Lower lobe of right lung (tissue), 2 donors: ENCODE measurements at places on chromosomes 13 and 19. TPM values are rescaled to one million over a fixed set of nuclear protein-coding genes. Genes with fewer than 3 reads are reported as not detected.

HSPB6 gene
- 29.4 TPM for total RNA-seq

- peak; percentile 37 for DNase-seq
These were observed 22.4 kb upstream of the C13orf46 start for GRCh38 chr13:113996081-113996911.

SPTBN4 gene
- total RNA-seq, result 0.53 TPM

ZNF493 gene
- total RNA-seq, result 37.1 TPM

- no peak for DNase-seq
These were observed 246.1 kb downstream of the DCT start for GRCh38 chr13:94233401-94233800.

ZNF254 gene
- total RNA-seq, result 20.0 TPM

DNA sequence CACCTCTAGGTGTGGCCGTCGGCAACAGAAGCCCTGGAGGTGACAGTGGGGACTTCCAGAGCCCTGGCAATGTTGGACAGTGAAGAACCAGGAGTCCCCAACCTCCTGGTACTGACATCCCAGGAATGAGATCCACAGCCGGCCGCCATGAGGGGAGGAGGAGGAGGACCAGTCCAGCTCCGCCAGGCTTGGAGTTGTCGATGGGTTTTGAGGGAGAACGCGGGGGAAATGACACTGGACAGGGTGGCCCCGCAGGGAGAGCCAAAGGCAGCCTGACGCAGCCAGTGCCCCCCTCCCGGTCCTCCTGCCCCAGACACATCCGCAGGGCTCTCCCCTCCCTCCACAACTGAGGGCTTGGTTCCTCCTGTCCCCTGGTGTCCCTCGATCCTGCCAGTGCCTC, 57.9 kb downstream of the SPACA7 start:
- DNase-seq, result no peak

DNA sequence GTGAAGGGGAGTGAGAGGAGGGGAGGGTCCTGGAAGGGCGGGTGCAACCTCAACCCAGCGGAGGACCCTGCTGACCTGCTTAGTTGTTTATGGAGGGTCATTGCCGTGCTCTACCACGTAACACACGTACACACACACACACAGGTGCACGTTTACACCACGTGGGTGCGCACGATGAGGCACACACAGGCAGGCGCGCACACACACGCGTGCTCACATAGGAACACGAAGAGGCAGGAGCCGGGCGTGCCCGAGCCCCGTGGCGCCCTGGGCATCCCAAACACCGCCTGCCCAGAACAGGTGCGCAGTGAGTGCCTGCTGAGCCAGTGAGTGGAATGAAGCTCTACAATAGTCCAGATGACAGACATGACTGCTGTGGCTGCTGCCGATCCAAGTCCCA, 11.2 kb upstream of the MADCAM1 start:
- DNase-seq, result no peak

DNA sequence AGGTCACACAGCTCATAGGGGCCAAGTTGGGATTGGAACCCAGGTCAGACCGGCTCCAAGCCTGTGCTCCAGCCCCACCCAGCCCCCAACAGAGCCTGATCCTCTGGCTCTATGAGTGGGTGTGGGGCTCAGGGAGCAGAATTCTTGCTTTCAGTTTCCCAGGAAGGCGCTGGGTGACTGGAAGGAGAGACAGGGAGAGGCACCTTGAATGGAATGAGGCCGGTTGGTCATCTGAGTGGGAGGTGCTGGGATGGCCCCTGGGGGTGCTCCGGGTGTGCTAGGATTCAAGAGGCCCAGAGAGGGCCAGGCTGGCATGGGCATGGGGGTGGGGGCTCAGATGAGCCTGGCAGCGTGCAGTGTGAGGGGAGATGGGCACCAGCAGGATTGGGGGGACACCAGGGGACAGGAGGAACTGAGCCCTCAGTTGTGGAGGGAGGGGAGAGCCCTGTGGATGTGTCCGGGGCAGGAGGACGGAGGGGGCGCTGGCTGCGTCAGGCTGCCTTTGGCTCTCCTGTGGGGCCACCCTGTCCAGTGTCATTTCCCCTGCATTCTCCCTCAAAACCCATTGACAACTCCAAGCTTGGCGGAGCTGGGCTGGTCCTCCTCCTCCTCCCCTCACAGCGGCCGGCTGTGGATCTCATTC, 31.2 kb upstream of the ANKRD10 start:
- DNase-seq, result no peak

OR10H3 gene
- total RNA-seq, result not detected

DNA sequence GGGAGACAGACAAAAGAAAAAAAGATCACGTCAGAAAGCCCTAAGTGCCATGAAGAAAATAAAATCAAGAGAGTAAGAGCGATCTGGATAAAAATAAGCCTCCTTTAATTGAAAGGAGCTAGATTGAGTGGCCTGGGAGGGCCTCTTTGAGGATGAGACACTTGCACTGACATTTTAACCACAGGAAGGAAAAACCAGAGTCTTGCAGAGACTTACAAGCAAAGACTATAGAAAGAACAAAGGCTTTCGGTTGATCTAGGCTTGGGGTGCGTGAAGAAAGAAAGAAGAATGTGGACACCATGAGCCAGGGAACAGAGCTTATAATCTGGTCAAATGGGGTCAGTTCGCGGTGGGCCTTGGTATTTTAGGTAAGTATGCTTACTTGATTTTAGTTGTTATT, 342.7 kb downstream of the COG6 start:
- no peak for DNase-seq

DNA sequence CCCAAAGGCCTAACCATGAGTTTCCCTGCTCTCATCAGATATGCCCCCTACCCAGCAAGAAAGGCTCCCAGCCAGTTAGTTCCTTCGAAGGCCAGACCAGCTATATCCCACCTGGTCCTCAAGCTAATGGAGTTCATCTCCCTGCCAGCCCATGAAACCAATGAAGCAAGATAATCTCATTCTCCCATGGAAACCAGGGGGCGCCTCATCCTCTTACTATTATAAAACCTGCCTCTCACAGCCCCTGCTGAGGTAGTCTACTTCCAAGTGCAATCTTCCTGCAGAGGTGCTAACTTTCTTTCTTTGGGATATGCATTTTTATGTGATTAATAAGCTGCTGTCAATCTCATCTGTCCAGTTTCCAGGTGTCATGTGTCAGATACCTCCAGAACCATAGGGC, 34.0 kb upstream of the ZNF573 start:
- no peak for DNase-seq

DNA sequence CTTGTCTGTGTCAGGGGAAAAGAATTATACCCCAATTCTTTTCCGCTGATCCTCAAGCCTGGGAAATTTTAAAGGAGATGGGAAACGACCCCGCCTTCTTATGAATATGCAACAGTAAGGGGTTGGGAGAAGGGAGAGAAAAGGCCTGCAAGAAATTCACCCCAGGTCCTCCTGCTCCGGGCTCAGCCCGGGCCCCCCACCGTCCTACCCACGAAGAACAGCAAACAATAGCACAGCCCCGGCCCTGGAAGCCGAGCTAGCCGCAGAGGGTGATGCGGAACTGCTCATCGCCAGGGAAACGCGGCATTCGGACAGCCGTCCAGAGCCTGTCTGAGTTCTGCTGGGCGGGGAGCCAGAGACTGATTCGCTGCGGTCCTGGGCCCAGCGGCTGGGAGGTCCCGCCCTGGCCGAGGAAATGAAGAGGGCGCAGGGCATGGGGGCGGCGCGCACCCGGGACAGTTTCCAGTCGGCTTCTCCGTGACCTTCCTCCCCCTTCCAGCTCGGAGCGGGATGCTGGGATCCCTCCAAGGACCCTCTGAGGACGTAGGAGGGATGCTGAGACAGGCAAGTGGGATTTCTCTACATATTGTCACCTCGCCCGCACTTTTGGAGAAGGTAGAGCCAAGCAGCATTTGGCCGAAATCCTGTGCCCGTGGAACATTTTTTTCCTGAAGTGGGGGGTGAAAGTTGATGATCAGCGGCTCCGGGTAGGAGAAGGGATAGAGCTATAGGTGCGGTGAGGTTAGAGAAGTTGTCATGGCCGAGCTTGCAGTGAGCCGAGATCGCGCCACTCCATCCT, 82.3 kb upstream of the C1QTNF9B start:
- peak; percentile 77 for DNase-seq

ZNF91 gene
- 54.2 TPM for total RNA-seq

CYP4F3 gene
- total RNA-seq, result 2.8 TPM

DNA sequence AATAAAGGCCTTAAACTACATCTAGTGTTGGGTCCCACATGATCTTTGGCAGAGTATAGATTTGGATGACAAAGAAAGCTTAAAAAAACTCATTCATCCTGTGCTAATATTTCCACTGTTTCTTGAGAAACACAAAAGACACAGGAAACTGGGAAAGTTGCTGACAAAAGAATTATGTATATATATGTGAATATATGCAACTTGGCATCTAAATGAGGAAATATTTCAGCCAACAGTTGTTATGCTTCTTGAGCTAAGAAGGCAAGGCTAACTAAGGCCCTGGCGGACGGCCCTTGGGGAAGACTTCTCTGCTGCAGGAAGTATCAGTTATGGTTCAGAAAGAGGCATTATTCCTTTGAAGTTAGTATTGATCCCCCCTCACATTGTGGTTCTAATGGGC, 491.8 kb downstream of the DIAPH3 start:
- no peak for DNase-seq

- DNase-seq, result no peak
These were observed 8.9 kb upstream of the CYP4F3 start for GRCh38 chr19:15631817-15632216.

DNA sequence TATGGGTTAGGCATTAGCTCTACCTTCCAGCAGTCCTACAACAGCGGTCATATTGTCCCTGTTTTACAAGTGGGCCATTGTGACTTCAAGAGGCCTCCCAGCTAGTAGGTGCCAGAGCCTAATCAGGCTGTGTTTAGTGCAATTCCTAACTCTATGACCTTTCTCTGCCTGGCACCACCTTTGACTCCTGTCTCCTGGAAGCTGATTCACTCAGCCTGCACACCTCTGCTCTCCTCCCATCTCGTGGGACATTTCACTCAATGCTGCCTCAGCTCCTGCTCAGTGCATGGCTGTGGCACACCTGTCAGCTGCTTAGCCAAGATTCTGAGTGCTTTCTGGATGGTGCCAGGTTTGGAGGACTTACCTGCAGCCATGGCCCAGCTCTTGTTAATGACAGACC, 9.5 kb upstream of the GJB6 start:
- no peak for DNase-seq

SLC10A2 gene
- not detected for total RNA-seq

TLE6 gene
- total RNA-seq, result 4.2 TPM

DNA sequence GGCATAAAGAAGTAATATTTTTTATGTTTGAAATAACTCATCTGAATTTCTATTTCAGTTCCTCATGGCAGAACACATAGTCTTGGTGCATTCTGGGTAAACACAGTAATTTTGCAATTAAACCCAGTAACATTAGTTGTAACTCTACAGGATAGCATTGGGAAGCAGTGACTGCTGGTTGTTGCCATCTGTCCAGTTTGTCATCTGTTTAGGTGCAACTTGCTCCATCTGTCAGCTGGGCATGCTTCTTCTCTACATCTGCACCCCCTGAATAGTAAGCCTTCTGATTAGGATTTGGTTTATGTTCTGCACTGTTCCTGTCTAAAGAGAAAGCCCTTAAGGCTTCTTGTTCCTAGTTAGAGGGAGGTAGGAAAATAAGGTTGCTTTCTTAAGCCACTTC, 63.5 kb upstream of the CSNK1A1L start:
- no peak for DNase-seq

GRCh38 chr13:35524171-35524570, 47.7 kb upstream of the MAB21L1 start:
- no peak for DNase-seq

DNA sequence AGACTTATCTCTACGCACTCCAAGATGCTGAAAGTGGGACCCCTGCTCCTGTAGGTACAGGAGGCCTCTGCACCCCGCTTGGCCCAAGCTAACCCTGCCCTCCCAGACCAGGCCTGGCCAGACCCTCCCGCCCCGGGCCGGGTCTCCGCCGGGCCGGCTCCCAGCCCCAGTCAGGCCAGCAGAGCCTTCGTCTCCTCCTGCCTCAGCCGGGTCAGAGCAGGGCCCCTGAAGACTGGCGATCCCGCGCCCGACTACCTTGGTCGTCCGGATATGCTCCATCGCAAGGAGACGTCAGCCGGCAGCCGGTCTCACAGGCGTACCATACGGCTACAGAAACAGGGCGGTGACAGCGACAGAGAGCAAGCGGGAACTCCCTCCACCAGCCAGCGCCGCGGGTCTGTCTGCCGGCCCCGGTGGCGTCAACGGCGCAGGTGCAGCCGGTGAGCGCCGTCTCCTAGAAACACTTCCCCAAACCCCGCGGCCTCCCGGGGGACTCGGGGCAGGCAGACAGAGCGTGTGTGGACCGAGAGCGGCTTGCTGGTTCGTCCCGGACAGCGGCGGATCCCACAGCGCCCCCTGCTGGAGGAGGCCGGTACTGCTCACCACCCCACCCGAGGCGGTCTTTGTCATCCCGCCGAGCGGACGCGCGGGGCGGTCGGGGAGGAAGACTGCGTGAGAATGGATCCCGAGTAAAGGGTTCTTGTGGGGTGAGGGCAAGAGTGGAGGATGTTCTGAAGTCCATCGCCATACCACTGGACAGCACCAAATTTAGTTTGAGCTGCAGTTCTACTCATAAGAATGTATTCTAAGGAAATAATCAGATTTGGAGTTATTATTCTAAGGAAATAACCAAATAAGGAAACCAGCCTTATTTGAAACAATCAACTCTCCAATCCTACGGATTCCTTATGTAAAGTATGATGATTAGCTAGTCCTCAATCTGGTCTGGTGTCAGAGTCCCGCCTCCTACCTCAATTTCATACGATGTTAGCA, at the start of gene MTMR6:
TSS of gene MTMR6 (minus strand) at position 520 of the 993 bp plus-strand sequence. CDS start at position 279, 241 bp downstream.
- peak; percentile 96 for DNase-seq

DNA sequence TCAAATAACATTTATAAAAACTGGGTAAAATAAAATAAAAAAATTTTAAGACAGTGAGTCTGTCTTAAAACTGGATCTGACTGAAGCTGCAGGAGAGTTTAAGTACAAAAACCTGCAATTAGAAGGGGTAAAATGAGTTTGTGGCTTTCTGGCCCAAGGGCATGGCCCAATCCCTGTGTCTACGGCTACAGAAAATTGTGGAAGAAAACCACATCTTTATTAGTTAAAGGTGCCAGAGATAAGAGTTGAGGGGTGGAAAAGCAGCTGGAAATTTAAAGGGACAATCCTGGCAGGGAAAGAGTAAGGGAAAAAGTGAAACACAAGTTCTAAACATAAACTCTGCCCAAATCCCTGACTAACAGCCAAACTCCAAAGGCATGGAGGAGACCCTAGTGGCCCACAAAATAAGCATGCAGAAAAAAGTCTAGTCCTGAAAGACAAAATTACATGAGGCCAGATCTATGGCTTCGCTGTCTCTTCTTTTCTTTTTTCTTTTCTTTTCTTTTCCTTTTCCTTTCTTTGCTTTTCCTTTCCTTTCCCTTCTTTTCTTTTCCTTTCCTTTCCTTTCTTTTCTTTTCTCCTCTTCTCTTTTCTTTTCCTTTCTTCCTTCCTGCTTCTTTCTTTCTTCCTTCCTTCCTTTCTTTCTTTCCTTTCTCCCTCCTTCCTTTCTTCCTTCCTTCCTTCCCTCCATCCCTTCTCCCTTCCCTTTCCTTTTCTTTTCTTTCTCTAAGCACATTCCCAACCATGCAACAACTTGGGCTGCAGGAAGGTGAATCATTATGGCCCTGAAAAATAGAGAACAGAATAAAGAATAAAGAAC, 23.5 kb upstream of the DLEU7 start:
- DNase-seq, result no peak

- no peak for DNase-seq
These were observed 385.8 kb downstream of the ZNF536 start for GRCh38 chr19:30757837-30758617.

PRSS57 gene
- total RNA-seq, result not detected

CHMP2A gene
- total RNA-seq, result 104 TPM
